ENCODE measurements at places on chromosomes 3 and 15.
A peak's percentile ranks its signal among the peaks of the same experiment; 100 is the strongest.

DNA sequence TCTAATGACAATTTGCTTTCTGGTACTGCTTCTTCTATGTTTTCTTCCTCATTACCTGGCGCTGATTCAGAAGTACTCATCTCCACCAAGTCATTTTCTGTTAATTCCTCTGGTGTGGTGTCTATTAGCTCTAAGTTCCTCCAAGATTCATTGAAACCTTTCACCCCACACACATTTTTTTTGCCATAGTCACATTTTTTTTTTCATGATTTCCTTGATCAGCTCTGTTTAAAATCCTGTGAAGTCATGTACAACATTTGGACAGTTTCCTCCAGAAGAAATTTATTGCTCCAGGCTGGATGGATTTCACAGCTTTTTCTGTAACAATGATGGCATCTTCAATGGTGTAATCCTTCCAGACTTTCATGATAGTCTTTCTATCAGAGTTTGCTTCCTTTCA lies 243.2 kb upstream of the VEPH1 start:
- DNase-seq, result peak; percentile 70

GRCh38 chr3:2822611-2823010 lies 287.6 kb downstream of the IL5RA start:
- DNase-seq, result no peak

DNA sequence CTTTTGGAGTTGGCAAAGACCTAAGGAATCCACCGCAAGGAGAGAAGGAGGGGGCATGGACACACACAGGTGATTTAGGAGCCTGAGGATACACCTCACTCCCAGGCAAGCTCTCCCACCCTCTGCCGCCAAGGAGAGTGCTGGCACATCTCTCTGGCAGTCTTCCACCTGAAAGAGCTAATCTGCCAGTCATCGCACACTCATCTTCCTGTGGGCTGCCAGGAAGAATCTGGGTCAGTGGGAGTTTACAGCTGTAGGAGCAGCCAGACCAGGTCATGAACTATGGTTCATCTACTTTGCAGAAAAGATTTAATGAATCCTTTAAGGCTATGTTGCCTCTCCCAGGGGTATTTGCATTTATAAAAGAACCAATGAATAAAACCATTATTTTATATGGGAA lies 170.6 kb upstream of the TSC22D2 start:
- DNase-seq, result peak; percentile 84

GRCh38 chr15:69757186-69757585 lies 304.6 kb downstream of the RPLP1 start:
- DNase-seq, result no peak

DNA sequence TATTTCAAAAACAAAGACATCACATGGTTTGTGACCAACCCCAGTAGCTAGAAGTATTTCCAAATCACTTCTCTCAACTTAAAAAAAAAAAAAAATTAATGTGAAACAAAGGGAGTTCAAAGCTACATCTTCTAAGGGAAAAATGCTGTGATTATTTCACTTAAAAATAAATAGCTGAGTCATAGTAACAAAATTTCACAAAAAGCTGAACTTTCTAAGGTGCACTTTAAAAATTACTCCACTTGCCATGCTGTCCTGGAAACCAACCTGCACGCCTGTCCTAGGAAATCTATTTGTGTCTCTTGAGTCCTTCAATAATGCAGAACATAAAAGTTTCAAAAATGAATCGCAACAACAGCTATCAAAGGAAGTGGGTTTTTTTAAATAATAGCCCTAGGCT lies 1.8 kb downstream of the ACAP2 start:
- no peak for DNase-seq

DNA sequence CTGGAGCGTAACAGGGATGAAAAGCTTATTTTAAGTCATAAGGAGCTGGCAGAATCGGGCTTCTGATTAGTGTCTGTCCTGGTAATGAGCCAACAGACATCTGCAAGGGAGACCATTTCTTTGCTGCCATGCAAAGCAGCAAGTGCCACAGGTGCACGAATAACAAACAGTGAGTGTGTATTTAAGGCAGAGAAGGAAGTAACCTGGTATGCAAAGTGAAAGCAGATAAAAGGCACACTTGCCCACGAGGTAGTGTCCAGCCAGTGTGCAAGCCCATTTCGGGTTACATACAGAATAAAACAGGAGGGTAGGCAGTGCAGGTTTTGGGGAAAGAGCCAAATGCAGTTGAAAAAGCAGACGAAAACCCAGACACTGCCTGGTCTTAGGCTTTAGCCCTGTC lies 1153.7 kb downstream of the SI start:
- no peak for DNase-seq

DNA sequence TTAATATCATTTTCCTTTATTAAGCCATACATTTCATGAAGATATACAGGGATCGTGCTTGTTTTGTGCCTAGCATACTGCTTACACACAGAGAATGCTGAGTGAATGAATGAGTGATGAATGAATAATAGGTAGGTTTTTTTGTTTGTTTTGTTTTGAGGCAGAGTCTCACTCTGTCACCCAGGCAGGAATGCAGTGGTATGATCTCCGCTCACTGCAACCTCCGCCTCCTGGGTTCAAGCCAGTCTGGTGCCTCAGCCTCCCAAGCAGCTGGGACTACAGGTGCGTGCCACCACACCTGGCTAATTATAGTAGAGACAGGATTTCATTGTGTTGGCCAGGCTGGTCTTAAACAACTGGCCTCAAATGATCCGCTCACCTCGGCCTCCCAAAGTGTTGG lies 400.0 kb downstream of the ROBO1 start:
- no peak for DNase-seq

- DNase-seq, result no peak
Measured at GRCh38 chr3:82978368-82978767, 1216.9 kb upstream of the GBE1 start.

- DNase-seq, result no peak
Measured at GRCh38 chr3:40895109-40895508, 304.2 kb upstream of the CTNNB1 start.

DNA sequence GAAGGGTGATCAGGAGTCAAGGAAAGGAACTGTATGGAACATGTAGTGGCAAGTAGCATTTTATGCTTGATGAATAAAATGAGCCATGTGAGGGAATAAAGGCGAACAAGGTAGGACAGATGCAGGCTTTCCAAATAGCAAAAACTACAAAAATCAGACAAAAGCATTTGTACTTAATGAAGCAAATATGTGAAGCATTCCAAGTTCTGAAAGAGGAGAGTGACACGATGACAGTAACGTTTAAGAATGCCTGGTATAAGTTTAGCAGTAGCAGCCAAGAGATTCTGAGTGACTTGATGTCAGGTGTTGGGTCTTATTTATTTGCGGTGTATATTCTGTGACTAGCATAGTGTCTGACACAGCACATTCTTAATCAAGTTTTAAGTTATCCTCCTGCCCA lies 408.2 kb upstream of the RASGRP1 start:
- peak; percentile 10 for DNase-seq

DNA sequence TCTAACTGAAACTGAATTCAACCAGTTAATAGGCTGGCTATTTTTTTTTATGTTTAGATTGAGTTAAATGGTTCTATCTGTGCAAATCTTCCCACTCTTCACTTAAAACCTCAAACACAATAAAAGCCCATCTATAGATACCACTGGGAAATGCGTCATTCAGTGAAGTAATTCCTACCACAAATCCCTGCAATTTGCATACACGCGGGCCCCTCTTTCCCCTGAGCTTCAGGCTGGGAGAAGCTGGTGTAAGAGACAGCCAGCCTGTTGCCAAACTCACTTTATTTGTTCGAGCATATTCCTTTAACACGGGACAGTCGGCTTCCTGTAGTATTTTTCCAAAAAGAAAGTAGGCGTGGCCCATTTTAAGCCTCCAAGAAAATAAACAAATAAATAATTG lies 26.0 kb upstream of the MCTP2 start:
- no peak for DNase-seq

- DNase-seq, result peak; percentile 91
Measured at GRCh38 chr3:48564022-48564421, 441 bp upstream of the UCN2 start.

DNA sequence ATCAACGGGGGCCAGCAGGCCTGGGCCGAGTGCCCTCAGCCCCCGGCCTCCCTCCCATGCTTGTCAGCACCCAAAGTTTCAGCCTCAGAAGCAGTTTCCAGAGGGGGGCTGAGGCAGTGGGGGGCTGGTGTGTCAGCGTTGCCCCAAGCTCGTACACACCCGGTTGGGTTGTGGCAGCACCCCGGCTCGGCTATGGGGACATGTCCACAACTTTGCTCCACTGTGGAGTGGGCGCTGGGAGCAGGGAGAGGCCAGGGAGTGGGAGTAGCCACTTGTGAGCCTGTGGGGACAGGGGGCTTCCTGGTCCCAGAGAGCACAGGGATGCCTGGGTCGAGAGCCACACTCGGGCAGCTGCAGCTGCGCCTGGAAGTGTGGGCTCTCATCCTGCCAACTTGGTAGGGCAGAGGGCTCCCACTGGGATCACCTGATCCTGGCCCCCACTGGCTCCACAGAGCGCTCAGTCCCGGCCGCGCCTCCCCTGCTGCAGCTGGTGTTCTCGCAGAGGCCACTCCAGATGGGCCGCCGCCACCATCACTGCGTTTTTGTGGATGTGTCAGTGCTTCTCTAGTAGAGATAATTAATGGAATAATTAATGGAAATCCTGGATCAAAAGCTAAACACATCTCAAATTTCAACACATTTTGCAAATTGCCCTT lies 75.1 kb downstream of the NR1D2 start:
- no peak for DNase-seq

- DNase-seq, result no peak
Measured at GRCh38 chr15:69412701-69413100, 1.4 kb upstream of the KIF23 start.

GRCh38 chr3:39104961-39105686 lies 2.3 kb downstream of the GORASP1 start:
- no peak for DNase-seq
